Omental fat pad (tissue), 4 donors: ENCODE measurements at places on chromosomes 3 and 15. TPM values are rescaled to one million over a fixed set of nuclear protein-coding genes. Genes with fewer than 3 reads are reported as not detected.

DNA sequence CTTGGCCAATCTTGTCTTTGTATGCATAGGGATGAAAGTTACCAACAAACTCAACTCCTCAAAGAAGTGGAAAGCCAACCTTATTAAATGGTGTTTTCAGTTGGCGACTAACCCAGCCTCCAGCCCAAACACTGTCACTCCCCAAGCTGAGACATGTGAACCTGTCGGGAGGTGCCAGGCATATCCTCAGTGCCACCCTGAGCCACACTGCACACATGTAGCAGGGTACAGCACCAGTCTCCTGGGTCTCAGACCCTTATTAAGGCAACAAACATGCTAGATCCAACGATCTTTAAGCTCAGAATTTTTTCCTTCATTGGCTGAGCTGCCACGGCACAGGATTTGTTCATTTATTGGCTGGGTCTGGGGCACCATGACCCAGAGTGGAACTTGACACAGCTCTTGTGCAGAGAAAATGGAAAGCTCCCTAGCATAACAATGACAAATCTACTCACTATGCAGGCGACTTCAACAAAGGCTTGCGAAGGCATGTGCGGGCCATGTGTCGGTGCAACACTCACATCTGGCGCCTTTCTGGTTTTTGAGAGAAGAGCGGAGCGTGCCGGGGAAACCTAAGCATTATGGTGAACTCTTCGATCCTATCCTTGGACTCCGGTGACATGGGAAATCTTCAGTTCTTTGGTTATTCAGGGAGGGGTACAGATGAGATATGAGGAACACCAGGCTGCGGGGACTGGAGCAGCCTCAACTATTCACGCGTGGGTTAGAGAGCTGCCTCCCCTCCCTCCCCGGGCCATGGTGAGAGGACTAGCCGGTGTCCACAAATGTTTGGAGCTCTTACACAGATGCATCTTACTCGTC is 190.1 kb downstream of the FAM43A start:
- no peak for DNase-seq

DNA sequence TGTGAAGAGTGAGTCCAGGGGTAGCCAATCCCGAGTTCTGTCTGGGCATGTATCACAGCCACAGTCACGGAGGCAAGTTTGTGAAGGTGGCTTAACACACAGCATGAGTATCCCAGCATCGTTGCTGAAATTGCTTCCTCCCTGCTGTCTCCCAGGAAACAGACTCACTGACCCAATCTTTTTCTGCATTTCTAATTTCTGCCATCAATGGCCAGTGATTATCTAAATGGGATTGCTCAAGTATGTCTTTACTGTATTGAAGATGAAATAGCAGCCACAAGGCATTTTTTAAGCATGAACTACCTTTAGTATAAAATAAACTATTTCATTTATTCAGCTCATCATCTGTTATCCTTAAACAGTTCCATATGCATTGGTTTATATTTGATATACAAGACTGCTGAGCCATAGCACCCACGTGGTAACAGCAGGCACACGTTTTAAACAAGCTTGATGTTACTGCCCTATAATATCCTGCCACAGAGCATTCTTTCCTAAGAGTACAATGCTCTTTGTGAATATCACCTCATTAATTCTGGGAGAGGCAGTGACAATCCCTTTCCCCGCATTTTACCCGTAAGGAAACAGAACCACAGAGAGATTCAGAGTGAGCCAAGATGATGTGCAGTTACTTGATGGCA is 276.6 kb upstream of the THBS1 start:
- DNase-seq, result no peak

DNA sequence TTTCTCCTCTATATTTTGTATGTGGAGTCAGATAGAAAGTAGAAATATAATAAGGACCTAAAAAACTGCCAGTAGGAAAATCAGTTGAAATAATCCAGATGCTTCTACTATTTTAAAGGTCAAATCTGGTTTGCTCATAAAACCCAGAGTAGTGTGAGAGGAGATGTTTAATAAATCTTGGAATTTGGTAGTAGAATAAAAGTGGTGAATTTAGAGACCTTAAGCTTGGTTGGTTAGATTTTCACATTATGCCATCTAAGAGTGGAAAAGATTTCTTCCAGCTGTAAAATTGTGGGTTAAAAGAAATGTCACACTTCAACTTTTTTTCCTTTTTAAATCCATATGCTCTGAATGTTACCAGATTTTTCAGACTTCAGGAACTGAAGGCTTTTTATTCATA is 266.4 kb upstream of the GOLIM4 start:
- DNase-seq, result no peak

- no peak for DNase-seq
Observed at GRCh38 chr15:63565536-63566186, 31.5 kb upstream of the FBXL22 start.

DNA sequence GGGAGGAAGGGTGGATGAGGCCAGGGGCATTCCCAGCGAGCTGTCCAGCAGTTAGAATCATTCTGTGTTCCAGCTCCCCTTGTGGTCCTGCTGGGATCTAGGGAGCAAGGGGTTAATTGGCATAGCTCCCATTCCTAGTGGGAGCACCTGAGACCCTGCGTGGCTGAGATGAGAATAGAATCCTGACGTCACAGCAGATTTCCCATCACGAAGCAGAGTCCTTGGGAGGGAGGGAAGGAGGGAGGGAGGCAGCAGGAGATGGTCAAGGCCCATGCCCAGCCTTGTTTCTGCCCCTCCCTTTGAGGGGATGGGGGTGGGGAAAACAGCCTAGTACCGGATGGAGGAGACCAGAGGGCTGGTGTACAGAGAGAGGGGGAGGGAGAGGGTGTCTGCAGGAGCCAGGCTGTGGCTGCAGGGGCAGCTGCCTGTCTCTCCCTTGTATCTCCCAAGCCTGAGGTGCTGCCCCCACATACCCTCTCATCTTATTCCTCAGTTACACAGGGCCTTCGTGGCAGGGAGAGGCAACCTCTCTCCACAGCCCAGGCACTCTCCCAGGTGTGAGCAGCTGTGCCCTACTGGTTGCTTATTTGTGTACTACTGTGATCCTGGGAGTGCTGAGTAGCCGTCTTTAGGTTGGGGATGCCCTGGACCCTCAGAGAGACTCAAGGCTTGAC is 5.4 kb downstream of the TYRO3 start:
- no peak for DNase-seq

- peak; percentile 45 for DNase-seq
Observed at GRCh38 chr15:45456212-45457106, 66.1 kb downstream of the SLC30A4 start.

DNA sequence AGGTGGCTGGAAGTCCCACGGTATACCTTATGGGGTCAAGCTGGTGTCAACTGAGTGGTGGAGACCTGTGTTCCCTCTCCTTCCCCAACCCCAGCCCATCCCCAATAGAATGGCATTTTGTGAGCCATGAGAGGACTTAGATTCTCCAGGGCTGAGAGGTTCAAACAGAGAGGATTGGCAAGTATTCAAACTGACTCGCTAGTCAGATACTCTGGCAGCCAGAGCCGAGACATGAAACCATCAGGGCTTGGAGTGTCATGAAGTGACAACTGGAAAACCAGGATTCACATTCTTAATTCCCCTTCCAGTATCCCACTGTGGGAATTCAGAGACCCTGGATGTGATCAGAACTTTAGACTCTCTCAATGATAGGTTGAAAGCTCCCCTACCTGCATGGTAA is 159.4 kb upstream of the SNTN start:
- DNase-seq, result no peak

DNA sequence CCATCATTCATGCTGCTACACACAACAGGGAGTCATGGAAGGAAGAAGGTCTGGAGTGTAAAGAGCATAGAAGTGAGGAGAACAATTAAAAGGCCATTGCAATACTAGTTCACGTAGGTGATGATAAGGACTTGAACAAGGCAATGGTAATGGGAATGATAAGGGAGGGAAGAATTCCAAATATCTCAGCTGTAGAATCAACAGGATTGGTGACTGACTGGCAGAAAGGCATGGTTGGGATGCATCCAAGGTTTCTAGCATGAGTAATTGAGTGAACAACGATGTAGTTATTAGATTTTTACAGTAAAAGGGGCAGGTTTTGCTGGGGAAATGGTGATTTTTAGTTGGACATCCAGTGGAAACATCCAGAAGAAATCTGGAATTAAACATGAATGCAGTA is 2.4 kb upstream of the SEC62 start:
- DNase-seq, result no peak

DNA sequence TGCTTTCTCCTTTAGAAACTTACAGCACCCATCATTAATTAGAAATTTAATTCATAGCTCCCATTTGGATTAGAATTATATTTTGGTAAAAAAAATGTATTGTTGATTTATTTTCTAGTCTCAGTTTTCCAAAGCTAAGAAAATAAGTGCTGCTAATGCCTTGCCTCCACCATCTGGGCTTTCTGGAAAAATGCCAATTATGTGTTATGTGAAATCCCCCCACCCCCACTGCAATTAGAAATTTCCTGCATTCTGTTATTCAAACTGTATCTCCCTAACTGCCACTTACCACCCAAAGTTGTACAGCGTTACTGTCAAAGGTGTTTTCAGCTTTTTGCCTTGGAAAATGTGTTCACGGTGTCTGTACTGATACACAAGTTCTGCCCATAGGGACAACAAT is 617.2 kb upstream of the UBE2E2 start:
- no peak for DNase-seq

- no peak for DNase-seq
Observed at GRCh38 chr3:197730200-197730599, 6.5 kb downstream of the RUBCN start.

- DNase-seq, result no peak
Observed at GRCh38 chr3:184067573-184068055, 14.8 kb downstream of the HTR3C start.

DNA sequence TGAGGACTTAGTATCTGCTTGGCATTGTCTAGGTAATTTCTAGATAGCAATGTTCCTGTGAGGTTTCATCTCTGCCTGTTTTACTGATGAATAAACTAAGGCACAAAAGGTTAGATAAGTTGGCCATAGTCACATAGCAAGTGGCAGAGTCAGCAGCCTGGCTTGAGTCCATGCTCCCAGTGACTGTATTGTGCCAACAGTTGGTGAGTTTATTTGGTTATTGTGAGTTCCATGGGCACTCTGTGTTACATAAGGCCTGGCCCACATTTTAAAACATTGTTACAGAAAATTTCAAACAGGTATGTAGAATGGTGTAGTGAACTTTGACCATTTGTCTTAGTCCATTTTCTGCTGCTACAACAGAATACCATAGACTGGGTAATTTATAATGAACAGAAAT is 15.2 kb downstream of the MCM2 start:
- DNase-seq, result no peak

DNA sequence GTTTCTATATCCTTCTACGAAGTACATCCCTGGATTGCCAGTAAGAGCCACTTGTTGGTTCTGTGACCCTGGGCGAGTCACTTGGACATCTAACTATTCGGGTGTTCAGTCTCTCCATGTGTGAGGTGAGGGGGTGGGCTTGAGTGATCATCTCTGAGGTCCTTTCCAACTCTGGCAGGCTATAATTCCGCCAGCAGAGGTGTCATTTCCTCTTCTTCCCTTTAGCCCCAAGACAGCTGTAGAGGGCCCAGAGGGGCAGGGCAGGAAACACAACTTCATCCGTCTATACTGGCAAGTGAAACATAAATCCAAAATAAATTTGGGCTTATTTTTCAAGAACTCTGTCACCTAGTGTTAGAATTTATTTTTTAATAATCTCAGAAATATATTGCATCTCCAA is 38.1 kb downstream of the C2CD4A start:
- no peak for DNase-seq

DNA sequence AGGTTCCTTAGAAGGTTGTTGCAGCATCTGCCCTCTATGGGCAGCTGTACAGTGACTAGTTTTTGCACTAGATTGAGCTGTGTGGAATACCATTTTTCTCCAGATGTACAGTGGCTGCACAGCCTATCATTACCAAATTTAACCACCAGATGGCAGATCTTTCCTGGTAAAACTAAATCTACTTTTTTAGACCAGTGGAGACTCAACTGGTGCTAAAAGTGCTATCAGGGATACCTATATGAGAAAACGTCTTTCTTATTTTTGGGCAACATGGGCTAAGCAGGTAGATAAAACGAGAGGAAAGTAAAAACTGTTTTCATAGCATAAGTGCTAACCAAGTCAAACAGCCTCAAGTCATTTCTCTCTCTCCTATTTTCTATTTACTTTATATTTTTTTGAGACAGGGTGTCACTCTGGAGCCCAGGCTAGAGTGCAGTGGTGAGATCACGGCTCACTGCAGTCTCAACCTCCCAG is 21.2 kb downstream of the IGSF10 start:
- DNase-seq, result no peak

DNA sequence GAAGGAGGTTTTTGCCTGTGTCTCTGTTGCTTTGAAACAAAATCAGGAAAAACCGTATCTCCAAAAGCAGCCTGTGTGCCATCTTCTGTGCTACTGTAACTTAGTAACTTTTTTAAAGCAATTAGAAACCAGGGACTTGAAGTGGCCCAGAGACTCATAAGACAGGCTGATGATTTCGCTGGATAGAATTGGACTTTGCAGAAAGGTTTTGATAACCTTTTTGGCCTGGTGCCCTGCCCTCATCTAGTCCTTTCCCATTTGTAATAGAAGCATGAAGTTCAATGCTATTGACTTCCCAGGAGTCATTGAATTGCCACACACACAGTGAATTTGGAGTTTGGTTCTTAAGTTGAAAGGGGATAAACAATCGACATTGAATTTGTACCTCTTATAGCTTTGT is 157.2 kb downstream of the PTPRG start:
- no peak for DNase-seq

DNA sequence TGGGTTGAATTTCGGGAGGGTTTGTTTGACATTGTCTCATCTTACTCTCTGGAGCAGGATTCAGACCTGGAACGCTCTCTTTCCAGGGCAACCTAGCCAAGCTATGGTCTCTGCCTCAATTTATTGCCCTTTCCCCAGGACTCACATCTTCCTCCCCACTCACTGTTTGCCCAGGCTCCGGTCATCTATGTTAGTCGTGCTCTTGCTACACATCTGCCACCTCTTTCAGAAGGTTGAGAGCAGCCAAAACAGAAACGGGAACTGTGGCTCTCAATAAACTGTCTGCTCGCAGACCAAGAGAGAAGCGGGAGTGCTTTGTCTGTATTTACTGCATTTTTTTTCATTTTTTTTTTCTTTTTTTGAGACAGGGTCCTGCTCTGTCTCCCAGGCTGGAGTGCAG is 81.6 kb downstream of the ST6GAL1 start:
- no peak for DNase-seq

DNA sequence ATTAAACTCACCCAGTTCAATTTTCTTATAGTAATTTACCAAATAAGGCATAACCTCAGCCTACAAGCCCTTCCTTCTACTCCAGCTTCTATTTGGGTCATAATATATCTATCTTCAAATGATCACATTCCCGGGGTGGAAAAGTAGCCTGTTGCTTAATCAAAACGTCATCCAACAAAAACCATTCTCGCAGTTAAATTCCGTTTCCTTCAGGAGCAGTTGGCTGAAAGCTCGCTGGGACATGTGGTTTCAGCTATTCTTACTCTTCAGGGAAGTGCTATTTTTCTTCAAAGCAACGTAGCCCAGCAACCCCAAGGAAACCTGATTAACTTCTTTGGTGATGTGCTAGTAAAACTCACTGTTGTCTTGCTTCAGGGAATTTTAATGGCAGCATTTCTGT is 59.6 kb downstream of the MAGI1 start:
- no peak for DNase-seq

The CKMT1A gene
- total RNA-seq, result 3.8 TPM

The SPATA12 gene
- total RNA-seq, result not detected
